Activated effector memory CD4-positive, alpha-beta T cell treated with Interleukin-2 at 50 U/mL for 16 hours (primary cell): ENCODE measurements at places on chromosomes 5 and 9.

DNA sequence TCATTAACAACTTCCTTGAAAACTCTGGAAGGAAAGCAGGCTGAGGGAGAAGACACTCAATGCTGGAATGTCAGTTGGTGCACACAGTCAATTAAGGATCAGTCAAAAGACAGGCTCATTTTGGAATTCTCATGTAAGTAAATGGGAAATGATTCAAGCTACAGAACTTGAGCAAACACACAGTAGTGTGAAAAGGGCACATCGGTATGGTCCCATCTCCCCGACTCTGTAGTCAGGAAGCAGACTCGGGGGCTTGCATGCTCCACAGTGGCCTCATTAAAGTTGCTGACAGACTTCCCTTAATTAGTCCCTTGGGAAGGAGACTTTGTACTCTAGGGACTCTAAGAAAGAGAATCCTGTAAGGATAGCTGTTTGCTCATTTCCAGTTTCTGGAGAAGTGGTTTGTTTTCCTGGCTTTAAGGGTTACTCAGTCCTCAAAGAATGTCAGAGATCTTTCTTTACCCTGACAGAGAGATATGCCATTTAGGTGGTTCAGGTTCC lies 339.2 kb downstream of the ADAMTS6 start:
- no peak for DNase-seq

DNA sequence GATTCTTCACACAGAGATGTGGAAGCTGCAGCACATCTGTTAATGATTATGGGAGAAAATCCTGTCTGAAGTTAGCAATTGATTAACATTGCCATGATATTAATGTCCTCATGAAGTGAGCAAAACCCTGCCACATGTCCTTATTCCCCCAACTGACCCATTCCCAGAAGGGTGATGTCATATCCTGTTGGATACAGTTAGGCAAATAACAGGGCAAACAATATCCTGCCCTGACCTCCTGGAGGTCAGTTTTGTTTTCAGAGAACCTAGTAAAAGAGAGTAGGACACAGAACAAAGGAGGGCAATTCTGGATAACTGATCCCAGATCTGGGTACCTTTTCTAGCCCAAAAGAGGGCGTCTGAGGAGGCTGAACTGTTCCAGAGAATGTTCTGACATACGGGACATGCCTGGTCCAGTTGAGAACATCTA lies 11.0 kb downstream of the ABLIM3 start:
- no peak for DNase-seq

GRCh38 chr9:123523001-123523400 lies 167.0 kb downstream of the CRB2 start:
- DNase-seq, result no peak

DNA sequence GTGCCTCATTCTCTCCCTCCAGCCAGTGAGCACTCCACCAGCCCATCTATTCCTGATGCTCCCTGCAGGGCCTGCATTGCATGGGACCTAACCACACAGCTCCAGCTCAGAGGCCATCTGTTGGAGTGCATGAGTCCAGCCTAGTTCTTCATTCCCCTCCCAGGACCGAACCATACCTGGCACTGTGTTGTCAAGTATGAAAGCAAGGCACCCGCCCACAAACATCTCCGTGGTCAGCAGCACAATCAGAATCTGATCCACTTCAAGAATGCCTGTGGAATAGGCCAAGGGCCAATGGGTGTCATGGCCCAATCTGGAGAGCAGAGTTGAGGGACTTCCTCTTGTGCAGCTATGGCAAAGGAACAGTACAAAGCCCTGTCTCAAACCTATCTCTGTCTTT lies 5.9 kb downstream of the SLC23A1 start:
- DNase-seq, result no peak

- DNase-seq, result no peak
These were observed 52.3 kb downstream of the SLF1 start for GRCh38 chr5:94670726-94671125.
